ENCODE measurements at places on chromosomes 7 and 10.

DNA sequence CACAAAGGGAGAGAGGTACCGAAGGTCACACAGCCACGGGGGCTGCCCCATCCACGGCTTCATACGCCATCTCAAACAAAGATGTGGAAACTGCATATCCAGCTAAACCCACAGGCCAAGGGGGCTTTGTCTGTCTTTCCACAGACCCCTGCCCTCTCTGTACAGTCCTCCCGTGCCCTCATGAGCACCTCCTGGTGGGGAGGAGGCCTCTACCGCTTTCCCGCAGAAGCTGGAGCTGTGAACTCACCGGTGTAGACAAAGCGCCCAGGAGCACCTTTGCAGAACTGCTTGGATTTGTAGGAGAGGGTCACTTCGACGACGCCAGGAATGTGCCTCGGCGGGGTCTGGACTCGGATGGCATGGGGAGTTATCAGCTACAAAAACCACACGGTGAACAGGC, 97.2 kb downstream of the EBF3 start:
- DNase-seq = peak; percentile 76

GRCh38 chr7:3682028-3682710, 381.1 kb downstream of the SDK1 start:
- no peak for DNase-seq

- DNase-seq = no peak
These were observed 44.9 kb downstream of the INSYN2A start for GRCh38 chr10:127151541-127151940.

DNA sequence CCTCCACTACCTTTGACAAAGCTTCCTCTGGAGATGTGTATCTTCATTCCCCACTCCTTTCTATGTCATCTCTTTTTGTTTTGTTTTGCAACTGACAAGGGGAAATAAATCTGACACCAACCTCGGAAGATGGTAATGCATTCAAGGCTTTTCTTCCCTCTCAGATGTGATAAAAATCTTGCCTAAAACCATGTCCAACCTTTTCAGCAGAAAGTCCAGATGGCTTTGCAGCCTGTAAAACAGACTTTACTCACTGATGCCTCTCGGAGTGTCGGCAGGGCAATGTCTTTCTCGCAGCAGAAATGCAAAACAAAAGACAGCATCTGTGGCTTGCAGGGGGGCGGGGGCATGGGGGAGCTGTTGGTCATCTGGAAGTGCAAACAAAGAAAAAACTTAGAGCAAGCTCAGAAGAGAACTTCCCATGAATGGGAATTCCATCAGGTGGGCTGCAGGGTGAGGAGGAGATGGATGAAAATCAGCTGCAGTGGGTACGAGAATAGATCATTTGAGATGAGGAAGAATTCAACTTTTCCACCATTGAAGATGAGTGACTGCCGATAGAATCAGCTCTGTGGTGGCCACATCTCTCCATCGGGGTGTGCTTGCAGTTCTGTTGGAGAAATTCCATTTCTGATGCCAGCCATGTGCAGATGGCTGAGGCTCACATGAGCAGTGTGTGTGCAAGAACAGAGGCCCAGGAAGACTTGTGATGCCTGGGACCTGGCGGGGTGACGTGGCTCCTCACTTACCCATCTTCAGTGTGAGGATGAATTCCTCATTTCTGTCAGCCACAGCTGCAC, 237.7 kb downstream of the WDR37 start:
- DNase-seq = peak; percentile 70

GRCh38 chr7:81638198-81638597, 131.6 kb downstream of the HGF start:
- no peak for DNase-seq

GRCh38 chr10:88702848-88703597, 3.0 kb upstream of the LIPK start:
- peak; percentile 14 for DNase-seq

DNA sequence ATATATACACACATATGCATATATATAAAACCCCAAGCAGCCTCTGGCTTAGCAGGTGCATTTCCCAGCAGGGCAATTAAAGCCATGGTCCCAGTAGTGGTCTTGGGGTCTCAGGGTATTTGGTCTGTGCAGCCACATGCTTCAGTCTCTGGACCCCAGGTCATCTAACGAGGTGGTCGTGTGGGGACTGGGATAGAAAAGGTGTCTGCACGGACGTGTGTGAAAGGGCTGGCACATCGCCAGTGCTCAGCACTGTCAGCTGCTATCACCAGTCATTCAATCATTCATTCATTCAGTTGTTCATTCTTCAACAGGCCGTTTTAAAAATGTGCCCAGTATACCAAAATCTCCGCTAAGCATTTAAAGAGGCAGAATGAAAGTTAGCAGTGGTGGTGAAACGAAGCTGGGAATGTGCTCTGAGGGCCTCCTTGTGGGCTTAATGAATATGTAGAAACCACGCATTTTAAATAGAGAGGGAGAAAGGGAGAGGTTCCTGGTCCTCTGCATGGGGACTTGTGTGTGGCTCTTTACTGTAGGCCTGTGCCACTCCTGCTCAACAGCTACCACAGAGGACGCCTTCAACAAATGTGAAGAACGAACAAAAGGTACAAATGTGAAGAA, 170.4 kb downstream of the EGFR start:
- DNase-seq = no peak

DNA sequence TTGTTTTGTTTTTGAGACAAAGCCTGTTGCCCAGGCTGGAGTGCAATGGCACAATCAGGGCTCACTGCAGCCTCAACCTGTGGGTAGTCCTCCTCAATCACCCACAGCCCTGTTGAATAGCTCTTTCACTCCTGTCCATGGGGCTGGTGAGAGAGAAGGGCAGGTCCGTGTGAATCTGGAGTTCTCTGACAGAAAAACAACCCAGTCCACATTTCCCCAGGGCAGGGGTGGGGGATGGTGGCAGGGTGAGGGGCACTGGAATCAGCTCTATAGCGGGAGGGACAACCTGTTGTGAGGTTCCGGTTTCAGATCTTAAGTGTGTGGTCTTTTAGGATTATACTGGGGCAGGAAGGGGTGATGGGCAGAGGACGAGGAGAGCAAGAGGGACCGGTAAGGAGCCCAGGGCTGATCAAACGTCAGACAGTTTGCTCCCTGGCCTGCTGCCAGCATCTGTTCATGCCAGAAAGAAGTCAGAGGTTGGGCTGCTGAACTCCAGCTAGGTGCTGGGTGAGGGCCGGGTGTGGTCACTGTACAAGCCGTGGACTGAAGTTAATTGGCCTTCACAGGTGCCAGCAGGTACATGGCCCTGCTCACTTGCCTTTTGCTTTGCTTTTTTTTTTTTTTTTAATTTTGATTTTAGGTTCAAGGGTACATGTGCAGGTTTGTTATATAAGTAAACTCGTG, 33.2 kb upstream of the MKRN1 start:
- no peak for DNase-seq

GRCh38 chr7:128360359-128360678, 1.2 kb downstream of the PRRT4 start:
- DNase-seq = no peak

GRCh38 chr10:128091636-128092210, 34.5 kb downstream of the MKI67 start:
- DNase-seq = peak; percentile 81

DNA sequence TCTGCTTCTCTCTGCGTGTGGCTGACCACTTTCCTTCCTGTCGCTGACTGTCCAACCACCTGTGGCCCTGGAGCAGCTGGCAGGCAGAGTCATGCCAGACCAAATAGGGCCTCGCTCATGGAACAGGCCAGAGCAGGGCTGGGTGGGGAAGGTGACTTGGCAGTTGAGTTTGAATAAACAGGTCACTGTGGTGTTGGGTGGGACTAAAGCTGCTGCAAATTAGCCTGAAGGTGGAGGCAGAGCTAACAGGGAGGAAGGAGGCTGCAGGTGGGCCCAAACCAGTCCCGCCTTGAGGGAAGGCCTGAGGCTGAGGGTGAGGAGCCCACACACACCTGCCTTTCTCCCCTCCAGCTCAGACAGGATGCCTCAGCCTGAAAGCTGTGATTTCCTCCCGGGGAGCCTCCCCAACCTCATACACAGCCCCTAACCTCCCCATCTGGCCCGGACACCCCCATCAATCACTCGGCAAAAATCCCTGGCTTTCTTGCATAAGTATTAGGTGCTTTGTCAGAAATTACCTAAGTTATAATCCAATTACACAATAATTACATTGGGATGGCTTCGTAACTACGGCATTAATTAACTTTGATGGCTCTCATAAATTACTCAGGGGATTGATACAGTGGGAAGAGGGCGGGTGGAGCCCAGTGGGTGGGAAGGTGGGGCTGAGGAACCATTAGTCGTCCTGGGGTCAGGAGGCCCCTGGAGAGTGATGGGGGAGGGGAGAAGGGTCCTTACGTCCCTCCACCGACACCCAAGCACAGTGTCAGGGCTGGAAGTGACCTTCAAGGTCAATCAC, 97.7 kb upstream of the PCBD1 start:
- no peak for DNase-seq

DNA sequence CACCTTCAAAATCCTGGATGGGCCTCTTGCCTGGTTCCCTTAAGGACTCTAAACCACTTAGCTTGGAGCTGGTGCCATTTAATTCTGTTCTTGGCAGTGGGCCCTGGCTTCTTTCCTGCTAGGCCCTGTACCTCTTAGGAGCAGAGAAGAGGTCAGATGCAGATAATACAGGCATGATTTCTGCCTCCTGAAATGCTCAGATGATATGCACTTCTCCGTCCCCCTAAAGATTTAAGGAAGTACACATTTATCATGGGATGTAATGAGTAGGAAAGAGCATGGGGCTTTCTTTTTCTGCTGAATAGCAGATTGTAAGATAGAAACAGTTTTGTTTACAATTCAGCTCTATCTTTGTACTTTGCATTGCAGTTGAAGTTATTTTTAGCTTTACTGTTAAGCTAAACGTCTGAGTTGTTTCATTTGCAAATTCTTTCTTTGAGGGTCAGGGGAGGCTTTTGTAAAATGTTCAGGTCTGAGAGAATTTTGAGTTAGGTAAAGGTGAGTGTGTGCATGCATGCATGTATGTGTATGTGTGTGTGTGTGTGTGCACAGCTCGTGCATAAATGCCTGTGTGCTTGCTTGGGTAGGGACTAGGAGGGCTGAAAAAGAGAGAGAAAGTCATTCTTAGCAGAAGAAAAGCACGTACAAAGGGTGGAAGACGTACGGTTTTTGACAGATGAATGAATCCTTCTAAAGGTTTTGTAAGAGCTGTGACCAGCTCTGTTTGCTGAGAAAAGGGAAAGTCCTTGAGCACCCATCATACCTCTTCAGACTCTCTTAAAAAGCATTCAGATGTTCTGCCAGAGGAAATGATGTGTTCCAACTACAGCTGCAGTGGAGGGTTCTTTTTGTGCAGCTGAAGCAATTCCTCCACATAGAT, 364.2 kb downstream of the AUTS2 start:
- no peak for DNase-seq

DNA sequence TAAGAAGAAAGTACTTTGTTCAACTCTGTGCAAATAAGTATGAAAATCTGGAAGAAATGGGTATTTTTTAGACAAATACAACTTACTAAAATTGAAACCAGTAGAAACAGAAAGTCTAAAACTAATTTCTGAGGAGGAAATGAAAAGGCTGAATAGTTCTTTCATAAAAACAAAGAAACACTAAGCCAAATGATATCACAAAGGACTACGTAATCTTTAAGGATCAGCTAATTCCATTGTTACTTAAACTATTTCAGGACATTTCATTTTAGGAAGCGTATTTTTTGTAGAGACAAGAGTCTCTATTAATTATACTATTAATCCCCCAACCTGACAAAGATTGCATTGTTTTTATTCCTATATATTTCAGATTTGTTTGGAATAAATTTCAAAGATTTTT, 11.2 kb upstream of the CCSER2 start:
- DNase-seq = no peak

GRCh38 chr10:118272149-118272721, 69.9 kb downstream of the FAM204A start:
- no peak for DNase-seq

DNA sequence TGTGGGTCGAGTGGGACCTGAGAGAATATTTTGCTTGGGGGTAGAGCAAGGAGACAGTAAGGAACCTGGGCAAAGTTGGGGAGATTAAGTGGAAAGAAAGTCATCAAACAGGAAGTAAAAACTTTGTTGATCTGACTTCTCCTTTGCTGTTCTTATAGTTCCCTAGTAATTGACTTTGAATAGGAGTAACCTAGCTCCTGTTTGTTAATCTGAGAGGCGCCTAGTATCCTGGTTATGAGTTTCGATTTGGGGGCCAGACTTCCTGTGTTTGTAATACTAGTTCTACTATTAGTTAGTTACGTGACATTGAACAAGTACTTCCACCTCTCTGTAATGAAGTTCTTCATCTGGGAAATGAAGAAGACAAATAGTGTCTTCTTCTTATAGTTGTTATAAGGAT, 99.1 kb downstream of the ZNF365 start:
- DNase-seq = no peak

DNA sequence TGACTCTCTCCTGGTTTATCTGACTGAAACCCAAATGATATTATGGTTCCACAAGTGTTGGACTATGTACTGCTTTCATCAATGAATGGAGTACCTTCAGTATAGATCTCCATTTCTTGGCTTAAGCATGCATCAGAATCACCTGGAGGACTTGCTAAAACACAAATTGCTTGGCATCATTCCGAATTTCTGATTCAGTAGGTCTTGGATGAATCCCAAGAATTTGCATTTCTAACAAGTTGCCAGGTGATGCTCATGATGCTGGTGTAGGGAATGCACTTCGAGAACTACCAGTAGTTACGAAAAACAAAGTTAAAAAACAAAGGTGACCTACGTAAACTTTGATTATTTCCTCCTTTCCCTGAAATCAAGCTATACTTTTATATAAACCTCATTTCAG, 119.0 kb upstream of the FEZF1 start:
- DNase-seq = no peak

- no peak for DNase-seq
These were observed 97.0 kb upstream of the DDC start for GRCh38 chr7:50662041-50662694.

GRCh38 chr10:99539120-99539519, 6.4 kb downstream of the NKX2-3 start:
- DNase-seq = peak; percentile 26

GRCh38 chr7:106009503-106010226, 46.6 kb downstream of the CDHR3 start:
- DNase-seq = peak; percentile 95

- DNase-seq = no peak
These were observed 126.6 kb upstream of the BET1 start for GRCh38 chr7:94130716-94131115.

GRCh38 chr7:147196481-147196880, 1079.9 kb downstream of the CNTNAP2 start:
- no peak for DNase-seq

DNA sequence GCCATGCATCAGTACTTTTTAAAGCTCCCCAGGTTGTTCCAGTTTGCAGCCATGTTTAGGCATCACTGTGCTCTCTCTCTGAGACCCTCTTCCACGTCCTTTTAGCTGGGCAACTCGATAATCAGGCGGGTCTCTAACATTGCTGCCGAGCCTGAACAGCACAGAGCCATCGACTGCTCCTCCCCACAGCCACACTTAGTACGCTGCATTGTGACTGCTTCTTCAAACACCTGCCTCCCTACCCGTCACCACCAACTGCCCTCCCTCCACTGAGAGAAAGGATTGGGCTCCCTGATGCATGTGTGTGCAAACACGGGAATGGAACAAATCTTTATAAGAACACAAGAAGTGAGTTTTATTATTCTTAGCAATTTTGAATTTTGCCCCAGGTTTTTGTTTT, 11.4 kb upstream of the TACR2 start:
- no peak for DNase-seq
